Placental pericyte (primary cell): ENCODE measurements at places on chromosomes 2 and 18. TPM values are rescaled to one million over a fixed set of nuclear protein-coding genes. Genes with fewer than 3 reads are reported as not detected.

UBE2E3 gene
- total RNA-seq = 31.5 and 178 TPM in 2 replicates

HSPE1 gene
- 38.7 and 58.8 TPM in 2 replicates for total RNA-seq

DNAH6 gene
- total RNA-seq = under 0.01 TPM in 2 replicates

TTL gene
- 25.2 and 103 TPM in 2 replicates for total RNA-seq

SLC4A3 gene
- total RNA-seq = 2.6 and 4.4 TPM in 2 replicates

C2orf15 gene
- total RNA-seq = not detected in 2 replicates

HEATR5B gene
- 18.4 and 36.7 TPM in 2 replicates for total RNA-seq

C1QL2 gene
- under 0.01 TPM in 1 of 2 replicates, not detected in the other for total RNA-seq

ZNF385B gene
- not detected in 2 replicates for total RNA-seq

KRTCAP3 gene
- total RNA-seq = not detected in 2 replicates

ASXL3 gene
- total RNA-seq = 0.14 and 0.22 TPM in 2 replicates

CNRIP1 gene
- 39.5 and 42.2 TPM in 2 replicates for total RNA-seq

RGPD3 gene
- total RNA-seq = 0.22 and 0.29 TPM in 2 replicates

FOXI3 gene
- not detected in 2 replicates for total RNA-seq

MCM6 gene
- 2.6 and 16.9 TPM in 2 replicates for total RNA-seq

ANO7 gene
- 0.22 and 1.7 TPM in 2 replicates for total RNA-seq

TMEM237 gene
- 26.7 and 66.0 TPM in 2 replicates for total RNA-seq

MGAT4A gene
- total RNA-seq = 0.14 and 0.22 TPM in 2 replicates

INPP5D gene
- 0.14 and 1.3 TPM in 2 replicates for total RNA-seq

EPB41L5 gene
- 14.4 and 14.6 TPM in 2 replicates for total RNA-seq

LHCGR gene
- not detected in 2 replicates for total RNA-seq

FAP gene
- 247 and 272 TPM in 2 replicates for total RNA-seq

SULT1C4 gene
- 0.14 TPM in 1 of 2 replicates, not detected in the other for total RNA-seq

CDH19 gene
- not detected in 2 replicates for total RNA-seq

REG1B gene
- not detected in 2 replicates for total RNA-seq

SIGLEC15 gene
- 1.1 and 4.7 TPM in 2 replicates for total RNA-seq

CAPN14 gene
- total RNA-seq = 0.14 TPM in 1 of 2 replicates, not detected in the other

SCN7A gene
- total RNA-seq = under 0.01 TPM in 1 of 2 replicates, not detected in the other

LINC00305 gene
- not detected in 2 replicates for total RNA-seq

RAB6C gene
- total RNA-seq = not detected in 2 replicates

DCC gene
- total RNA-seq = under 0.01 TPM in 1 of 2 replicates, not detected in the other

UGT1A8 gene
- total RNA-seq = not detected in 2 replicates

SP9 gene
- total RNA-seq = 0.14 TPM in 1 of 2 replicates, not detected in the other

COL4A4 gene
- 0.14 and 0.22 TPM in 2 replicates for total RNA-seq

TMEM37 gene
- total RNA-seq = 0.29 and 0.66 TPM in 2 replicates

THADA gene
- total RNA-seq = 19.0 and 30.9 TPM in 2 replicates

KCNG2 gene
- total RNA-seq = not detected in 2 replicates

GPR35 gene
- 0.14 and 0.44 TPM in 2 replicates for total RNA-seq

PROC gene
- total RNA-seq = 0.14 TPM in 1 of 2 replicates, not detected in the other

SPOPL gene
- total RNA-seq = 13.3 and 13.8 TPM in 2 replicates

ZSWIM2 gene
- not detected in 2 replicates for total RNA-seq

REG3A gene
- not detected in 2 replicates for total RNA-seq

MAP2 gene
- total RNA-seq = 0.44 and 0.72 TPM in 2 replicates

TDRD15 gene
- total RNA-seq = not detected in 2 replicates
